Stimulated activated CD4-positive, alpha-beta T cell treated with anti-CD3 and anti-CD28 coated beads, Interleukin-1b, Interleukin-23, amount 100 ng/mL, for 1 hour (primary cell): ENCODE measurements at places on chromosomes 16 and 17.

DNA sequence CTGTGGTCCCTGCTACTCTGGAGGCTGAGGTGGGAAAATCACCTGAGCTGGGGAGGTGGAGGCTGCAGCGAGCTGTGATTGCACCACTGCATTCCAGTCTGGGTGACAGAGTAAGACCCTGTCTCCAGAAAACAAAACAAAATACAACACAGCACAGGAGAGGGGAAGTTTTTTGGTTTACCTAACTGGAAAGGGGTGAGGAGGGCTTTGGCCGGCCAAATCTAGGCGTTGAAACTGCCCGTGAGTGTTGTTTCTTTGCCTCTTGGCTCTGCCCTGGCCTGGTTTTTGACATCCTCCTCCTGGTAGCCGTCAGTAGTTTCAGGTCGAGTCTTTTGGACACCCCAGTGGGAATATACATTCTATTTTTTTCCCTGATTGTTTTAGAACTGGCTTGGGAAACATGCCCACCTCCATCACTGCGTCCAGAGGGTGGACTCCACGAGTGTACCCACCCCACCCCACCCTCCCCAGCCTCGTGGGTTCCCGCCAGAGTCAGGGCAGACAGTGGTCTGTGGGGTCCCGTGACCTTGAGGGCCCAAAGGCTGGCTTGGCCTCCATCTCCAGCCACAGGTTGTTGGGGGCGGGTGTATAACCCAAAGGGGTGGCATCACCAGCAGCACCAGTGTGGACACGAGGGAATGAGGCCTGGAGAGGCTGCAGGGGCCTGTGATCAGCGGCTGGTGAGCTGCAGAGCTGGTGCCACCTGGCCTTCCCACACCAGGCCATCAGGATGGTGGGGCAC, 42.7 kb downstream of the NT5M start:
- DNase-seq = no peak

DNA sequence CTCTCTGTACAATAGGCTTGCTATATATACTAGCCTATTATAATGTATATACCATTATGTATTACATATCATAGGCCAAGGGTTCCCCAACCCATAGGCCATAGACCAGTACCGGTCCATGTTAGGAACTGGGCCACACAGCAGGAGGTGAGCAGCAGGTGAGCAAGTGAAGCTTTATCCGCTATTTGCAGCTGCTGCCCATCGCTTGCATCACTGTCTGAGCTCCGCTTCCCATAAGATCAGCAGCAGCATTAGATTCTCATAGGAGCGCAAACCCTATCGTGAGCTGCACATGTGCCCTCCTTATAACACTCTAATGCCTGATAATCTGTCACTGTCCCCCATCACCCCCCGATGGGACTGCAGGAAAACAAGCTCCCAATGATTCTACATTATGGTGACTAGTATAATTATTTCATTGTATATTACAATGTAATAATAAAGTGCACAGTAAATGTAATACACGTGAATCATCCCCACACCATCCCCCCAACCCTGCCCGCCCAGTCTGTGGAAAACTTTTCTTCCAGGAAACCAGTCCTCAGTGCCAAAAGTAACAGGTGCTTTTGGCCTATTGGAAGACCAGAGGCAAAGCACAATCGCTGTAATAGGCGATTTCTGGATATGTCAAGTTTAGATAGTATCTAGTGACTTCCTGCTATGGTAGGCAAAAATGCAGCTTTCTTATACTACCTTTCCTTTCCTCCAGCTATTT, 84.1 kb downstream of the MYH11 start:
- no peak for DNase-seq

DNA sequence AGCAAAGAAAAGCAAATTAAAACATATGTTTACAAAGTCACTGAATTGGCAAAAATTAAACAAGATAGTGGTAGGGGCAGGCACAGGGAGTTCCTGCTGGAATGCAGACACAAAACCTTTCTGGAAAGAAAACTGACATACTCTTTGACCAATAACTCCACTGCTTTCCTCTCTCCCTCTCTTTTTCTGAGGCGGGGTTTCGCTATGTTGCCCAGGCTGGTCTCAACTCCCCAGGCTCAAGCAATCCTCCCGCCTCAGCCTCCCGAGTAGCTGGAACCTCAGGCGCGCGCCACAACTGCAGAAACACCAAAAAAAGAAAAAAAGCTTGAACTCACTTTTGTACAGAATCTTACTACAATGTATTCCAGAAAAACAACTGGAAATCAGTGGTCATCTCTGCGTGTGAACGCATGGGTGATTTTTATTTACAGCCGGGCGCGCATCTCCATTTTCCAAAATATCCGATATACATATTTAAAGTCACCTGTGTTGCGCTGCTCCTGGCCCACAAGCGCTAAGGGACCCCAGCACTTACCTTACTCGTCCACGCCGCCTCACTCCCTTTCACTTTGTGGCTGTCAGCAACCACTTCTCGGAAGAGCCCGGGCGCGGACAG, 480 bp downstream of the TXNL4B start:
- no peak for DNase-seq

DNA sequence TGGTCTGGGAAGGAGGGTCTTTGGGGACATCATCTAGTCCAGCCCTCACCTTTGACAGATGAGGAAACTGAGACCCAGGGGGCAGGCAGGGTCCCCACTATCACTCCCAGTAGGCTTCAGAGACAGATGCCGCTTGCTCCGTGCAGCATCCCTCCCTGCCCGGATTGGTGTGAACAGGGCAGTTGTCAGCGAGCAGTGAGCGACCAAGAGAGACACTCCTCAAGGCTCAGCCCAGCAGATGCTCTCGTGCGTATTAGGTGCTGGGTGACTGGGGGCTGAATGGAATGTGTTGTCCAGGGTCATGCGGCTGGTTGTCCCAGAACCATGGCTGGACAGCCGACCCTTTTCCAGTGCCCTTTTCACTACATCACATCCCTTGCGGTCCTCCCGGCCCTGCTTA, 49.0 kb downstream of the MPRIP start:
- no peak for DNase-seq

DNA sequence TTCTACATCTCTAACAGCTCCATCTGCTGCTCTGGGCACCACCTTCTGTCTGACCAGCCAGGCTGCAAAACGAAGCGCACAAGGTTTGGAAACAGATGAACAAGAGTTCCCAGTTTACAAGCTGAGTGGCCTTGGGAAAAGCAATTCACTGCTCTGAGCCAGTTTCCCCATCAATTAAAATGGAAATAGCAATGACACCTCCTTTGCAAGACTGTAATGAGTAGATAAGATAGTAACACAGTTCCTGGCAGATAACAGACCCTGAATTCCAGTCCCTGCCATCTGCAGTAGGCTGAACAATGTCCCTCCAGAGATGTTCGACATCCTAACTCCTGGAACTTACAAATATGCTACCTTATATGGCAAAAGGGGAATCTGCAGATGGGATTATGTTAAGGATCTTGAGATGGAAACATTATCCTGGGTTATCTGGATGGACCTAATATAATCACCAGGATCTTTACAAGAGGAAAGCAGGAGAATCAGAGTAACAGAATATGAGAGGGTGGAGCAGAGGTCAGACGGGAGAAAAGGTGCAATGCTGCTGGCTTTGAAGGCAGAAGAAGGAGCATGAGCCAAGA, 27.9 kb downstream of the CPPED1 start:
- DNase-seq = no peak

DNA sequence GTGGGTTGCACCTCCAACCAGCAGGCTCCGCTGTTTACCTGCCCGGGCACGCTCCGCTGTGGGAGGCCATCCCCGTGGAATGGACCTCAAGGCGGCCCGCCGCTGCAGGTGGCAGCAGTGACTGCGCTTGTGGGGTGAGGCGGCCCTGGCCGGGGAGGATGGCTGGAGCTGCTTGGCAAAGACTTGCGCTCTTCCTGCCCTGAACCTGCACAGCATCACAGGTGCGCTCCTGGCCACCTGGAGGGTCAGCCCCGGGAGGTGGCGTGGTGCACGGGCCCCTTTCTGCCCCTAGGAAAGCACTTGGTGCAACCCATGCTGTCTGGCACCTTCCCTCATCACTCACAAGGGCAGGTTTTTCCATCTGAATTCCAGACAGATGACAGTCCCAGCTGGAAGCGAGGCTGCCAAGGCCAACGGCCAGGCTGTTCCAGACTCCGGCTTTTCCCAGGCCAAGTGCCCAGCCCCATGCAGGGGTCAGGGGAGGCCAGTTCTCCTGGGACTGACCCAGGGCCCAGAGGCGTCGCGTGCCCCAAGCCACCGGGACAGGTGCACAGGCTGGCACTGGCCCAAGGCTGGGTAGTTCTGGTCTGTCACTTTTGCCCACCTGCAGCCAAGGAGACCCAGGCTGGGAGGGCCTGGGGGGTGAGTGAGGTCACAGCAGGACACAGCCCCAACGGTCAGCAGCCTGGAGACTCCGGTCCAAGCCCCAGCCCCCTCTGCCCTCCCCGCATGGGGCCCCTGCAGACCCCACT, 13.3 kb downstream of the UTS2R start:
- DNase-seq = no peak

DNA sequence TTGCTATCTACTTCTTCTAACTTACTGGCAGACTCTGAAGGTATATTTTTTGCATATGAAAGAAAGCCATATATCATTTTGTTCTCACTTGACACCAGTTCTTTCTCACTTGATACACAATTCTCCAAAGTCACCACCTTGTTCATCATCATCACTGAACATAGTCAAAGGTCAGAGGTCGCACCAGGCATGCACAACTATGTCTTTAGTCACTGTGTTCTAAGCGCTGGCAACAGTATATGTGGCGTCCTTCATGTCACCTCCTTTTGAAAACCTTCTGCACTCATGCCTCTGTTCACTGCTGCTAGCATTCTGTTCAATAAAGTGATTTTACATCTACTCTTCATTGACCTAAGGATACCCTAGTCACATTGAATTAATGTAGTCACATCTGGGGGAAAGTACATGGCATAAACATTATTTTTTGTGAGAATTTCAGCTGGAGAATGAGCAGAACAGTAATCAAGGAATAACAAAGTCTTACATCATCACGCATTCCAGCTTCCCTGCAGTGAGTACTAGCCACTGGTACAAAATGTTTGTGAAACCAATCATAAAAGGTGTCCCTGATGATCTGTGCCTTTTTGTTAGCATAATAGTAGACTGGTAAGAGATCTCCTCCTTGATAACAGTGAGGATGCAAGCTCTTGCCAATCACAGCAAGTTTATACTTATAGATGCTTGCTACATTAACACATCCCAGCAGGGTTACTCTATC, 20.5 kb upstream of the TBX4 start:
- no peak for DNase-seq

- peak; percentile 15 for DNase-seq
Observed at GRCh38 chr17:58755577-58756245, at the start of gene PPM1E. Gene PPM1E (plus strand): TSS chr17:58755854.

- DNase-seq = no peak
Observed at GRCh38 chr17:34840750-34841149, 120.5 kb downstream of the CCT6B start.

DNA sequence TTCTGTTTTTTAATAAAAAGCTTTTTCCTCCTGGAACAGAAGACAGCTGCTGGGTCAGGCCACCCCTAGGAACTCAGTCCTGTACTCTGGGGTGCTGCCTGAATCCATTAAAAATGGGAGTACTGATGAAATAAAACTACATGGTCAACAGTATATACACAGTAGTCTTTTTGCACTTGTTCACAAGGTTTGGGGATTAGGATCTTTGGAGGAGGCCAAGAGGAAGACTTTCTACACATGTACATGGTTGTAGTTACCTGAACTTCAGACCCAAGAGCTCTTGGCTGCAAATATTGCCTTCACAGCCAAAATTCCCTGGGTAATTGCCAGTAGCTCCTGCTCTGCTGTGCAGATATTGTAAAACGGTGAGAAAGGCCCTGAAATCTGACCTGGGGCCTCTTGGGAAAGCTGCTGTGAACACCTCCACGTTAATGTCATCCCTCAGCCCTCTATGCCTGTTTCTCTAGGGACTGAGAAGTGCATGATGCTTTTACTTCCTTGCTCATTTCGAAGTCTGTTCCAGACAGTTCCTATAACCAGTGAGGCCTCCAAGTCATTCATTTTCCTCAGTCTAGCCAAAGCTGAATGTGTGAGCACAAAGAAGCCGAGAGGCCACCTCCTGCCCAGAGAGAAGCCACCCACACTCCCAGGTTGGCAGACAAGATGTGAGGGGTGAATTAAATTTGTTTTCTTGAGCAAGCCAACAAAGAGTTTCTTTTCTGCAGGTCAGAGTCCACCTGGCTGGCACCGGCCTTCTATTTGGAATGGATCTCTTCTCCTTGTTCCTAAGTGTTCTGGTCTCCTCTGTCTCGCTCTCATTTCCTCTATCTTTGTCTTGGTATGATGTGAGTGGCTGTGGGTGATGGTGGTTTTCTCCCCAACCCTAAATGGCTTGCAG, 15.9 kb downstream of the ANKRD40 start:
- DNase-seq = no peak

DNA sequence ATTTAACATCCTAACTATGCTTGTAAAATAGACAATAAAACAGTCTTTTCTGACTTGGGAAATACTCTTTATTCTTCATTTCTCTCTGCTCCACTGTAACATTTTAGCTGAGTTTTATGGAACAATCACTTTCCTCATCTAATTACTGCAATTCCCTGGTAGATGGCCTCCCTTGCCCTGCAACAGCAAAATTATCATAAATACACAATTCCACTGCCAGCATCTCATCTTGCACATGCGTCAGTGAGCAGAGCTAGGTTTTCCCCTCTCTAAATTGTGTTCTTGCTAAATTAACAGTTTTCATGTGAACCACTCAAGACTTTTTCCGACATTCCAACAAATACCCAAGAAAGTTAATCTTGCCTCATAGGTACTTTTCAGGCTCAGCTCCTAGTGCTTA, 920.9 kb upstream of the GOT2 start:
- no peak for DNase-seq

GRCh38 chr17:1033503-1033902, 36.6 kb downstream of the TIMM22 start:
- DNase-seq = no peak

GRCh38 chr16:84827131-84827574, 7.4 kb downstream of the CRISPLD2 start:
- no peak for DNase-seq

GRCh38 chr16:56120447-56121155, 70.7 kb upstream of the GNAO1 start:
- no peak for DNase-seq

DNA sequence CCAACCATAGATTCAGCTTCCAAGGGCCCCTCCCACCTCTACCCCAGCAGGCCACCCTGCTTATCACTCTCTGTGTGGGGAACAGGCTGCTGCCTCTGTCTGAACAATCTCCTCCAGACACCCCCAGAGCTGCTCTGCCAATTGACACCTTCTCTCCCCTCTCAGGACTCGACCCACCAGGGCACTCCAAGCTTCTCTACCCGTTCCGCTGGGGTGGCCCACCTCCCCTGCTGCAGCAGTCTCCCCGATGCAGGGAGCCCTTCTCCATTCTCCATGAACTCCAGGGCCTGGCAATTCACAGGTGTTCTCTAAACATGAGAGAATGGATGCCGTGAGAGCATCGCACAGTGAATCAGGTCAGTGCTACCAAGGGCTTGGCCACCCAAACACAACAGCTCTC, 28.3 kb upstream of the FAAP100 start:
- no peak for DNase-seq

- DNase-seq = no peak
Observed at GRCh38 chr17:56937687-56938086, 23.2 kb downstream of the COIL start.
